Right ventricle myocardium superior (tissue), 1 donor: ENCODE measurements at places on chromosomes 2 and 18. TPM values are rescaled to one million over a fixed set of nuclear protein-coding genes. Genes with fewer than 3 reads are reported as not detected.

DNA sequence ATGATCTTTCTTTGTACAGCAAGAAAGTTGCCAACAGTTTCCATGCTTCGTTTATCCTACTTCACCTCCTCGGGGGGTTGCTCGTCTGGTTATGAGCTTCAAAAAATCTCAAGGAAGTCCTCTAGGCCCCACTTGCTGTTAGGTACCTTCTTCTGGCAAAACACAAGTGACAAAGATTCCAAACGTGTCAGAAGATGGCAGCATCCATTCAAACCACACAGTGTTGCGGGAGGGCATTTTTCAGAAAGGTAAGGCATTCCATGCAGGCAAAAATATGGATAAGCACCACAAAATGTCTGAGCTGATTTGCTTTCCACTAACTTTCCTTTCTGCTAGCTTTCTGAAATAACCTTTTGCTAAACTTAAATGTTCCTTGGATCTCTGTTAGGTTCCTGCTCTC lies 13.2 kb upstream of the OR6B3 start:
- no peak for DNase-seq

DNA sequence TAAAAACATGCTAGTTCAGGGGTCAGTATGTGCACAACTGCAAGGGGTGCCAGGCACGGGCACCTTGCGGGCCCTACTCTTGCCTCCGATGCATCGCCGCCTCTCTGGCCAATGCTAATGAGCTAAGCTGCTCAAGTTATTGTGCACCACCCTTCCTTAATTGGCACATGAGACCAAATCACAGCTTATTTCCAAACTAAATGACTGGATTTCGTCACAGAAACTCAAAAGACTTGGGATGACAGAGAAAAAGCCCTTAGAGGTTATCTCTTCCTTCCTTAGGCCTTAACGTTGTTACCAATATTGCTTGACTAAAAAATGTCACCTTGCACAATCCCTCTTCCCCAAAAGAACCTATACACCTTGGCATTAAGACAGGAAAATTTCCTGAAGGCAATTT lies 7.7 kb downstream of the RNF149 start:
- no peak for DNase-seq

DNA sequence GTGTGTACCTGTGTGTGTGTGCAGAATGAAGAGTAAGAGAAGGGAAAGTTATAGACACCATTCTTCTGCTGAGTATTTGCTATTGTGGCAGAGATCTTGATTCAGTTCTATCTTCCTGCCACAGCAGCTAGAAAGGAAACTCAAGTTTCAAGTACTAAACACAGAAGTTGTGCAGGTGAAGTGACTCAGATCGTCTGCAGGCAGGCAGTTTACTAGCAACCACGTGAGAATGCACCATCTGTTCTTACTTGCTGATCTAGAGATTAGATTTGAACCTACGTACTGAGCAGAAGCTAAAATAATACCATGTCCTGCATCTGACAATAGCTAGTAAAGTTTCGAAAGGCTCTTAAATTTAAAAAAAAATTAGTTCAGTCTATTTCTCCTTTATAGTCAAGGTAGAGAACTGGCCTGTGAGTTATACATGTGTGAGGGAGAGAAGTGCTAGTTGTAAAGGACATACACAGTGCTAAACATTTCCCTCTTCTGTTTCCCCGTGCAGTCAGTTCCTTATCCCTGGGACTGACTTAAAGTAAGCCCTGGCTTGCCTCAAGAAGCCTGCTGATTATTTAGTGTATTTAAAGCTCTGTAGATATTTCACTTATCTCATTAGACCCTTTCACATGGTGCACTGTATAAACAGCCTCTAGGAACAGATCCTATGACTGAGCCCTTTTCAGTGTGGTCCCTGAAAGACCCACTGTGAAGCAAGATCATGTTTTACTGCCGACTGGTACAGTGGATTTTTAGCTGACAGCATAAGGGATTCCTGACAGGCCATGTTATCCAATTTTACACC lies 45.0 kb downstream of the SLC38A11 start:
- DNase-seq, result no peak

- no peak for DNase-seq
Measured at GRCh38 chr2:121839584-121839983, 84.1 kb downstream of the TSN start.

- no peak for DNase-seq
Measured at GRCh38 chr2:72833084-72833714, 7.4 kb upstream of the EXOC6B start.

GRCh38 chr2:203949228-203949627 lies 12.7 kb downstream of the ICOS start:
- no peak for DNase-seq

DNA sequence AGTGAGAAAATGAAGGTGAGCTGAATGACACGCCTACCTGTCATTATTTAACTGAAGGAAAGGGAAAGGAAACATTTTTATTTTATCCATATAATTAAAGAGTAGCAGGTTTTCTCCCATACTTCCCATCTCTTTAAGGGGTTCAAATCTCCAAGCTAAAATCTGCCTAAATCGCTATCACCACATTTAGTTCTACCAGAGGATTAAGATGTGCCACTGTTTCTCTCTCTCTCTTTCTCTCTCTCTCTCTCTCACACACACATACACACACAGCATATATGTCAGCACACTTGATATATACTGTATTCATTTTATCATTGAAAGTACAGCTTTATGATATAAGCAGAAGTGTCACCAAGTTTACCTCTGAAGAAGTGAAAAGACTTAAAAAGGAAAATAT lies 3.1 kb downstream of the WIPF1 start:
- no peak for DNase-seq

DNA sequence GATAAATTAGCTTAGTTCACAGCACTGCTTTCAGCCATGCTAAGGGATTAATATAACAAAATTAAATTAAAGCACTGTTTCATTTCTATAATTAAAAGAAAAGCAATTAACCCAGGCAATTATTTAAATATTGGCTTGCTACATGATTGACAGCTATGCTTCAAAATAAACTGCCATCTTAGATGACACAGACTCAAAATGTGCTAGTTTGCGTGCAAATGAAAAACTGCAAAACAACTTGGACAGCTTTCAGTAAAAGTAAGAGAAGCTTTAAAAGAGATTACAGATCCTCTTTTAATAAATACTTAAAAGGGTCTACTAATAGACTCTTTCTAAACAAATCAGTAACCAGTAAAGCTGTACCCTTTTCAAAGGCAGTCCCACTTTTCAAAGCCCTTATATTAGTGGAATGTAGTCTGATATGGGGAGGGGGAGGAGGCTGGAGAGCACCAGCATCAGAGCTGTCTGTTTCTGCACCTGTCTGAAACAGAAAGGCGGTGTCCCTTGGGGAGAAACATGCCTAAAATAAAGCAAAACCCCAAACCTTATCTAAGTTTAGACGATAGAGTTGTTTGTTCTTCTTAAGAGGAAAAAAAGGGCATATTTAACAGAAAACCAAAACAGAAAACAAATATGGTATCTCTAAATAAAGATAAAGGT lies 20.8 kb downstream of the EIF2AK3 start:
- no peak for DNase-seq

DNA sequence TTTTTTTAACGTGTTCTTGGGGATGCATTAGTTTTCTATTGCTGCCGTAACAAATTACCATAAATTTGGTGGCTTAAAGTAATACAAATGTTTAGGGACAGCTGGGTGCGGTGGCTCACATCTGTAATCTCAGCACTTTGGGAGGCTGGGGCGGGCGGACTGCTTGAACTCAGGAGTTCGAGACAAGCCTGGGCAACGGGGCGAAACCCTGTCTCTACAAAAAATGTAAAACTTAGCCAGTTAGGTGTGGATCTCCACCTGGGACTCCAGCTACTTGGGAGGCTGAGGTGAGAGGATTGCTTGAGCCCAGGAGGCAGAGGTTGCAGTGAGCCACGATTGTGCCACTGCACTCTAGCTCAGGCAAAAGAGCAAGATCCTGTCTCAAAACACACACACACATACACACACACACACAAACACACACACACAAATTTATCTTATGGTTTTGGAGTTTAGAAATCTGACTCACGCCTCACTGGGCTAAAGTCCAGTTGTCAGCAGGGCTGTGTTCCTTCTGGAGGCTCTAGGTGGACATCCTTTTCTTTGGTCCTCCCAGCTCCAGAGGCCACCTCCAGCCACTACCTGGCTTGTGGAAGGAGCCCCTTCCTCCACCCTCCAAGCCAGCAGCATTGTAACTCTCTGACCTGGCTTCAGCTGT lies 76.1 kb downstream of the SEPTIN10 start:
- DNase-seq, result no peak

DNA sequence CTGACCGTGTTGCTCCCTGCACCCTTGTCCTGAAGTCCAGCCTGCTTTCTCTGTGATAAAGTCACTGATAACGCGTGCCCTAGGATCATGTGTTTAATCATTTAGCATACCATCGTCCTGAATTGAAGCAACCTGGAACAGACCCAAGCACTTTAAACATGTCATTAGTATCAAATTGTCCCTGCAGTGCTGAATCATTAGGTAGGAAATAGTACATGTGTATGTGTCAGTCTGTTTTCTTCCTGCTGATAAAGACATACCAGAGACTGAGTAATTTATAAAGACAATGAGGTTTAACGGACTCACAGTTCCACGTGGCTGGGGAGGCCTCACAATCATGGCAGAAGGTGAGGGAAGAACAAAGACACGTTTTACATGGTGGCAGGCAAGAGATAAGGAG lies 2.8 kb downstream of the ASB18 start:
- DNase-seq, result no peak

DNA sequence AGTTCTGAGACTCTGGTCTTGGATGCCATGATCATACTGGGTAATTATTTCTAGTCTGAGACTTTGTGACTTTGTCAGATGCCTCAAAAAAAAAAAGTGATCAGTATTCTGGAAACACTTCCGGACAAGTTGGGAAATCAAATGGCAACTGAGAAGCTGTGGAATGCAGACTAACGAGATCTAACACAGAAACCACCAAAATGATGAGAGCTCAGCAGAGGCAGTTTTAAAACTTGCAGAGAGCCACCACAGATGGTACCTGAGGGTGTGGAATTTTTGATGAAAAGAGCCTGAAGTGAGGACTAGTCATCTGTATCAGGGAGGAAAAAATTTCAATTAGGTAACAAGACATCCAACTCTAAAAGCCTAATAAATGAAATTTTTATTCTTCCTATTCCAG lies 5.5 kb upstream of the GPR75 start:
- DNase-seq, result no peak

DNA sequence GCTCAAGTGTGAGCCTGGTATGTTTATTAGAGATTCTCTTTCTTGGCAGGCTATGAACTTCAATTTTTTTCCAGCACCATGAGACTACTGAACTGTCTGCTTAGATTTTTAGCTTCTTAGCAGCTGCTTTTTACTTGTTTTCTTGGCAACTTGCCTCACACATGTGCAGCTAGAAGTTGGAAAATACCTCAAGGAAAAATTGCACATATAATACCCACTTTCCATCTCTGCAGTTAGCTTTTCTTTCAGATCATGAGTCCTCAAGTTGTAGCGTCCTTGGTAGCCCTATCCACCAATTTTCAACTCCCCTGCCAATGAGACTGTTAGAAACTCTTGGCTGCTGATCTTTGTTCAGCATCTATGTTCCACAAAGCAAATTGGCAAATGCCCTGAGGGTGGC lies 302.1 kb downstream of the HRH4 start:
- DNase-seq, result no peak

- DNase-seq, result no peak
Measured at GRCh38 chr2:139177041-139177440, 396.9 kb upstream of the NXPH2 start.

DNA sequence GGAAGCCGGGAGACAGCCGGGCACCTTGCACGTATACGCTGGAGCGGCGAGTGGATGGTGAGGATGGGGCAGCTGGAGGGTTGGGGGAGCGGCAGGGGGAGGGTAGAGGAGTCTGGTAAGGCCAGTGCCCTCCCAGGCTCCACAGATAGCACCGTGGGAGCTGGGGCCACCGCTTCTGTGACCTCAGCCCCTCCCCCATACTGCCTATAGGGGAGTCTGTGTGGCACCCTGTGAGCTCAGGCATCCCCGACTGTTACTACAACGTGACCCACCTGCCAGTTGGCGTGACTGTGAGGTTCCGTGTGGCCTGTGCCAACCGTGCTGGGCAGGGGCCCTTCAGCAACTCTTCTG lies 9.9 kb upstream of the GMPPA start:
- DNase-seq, result no peak

DNA sequence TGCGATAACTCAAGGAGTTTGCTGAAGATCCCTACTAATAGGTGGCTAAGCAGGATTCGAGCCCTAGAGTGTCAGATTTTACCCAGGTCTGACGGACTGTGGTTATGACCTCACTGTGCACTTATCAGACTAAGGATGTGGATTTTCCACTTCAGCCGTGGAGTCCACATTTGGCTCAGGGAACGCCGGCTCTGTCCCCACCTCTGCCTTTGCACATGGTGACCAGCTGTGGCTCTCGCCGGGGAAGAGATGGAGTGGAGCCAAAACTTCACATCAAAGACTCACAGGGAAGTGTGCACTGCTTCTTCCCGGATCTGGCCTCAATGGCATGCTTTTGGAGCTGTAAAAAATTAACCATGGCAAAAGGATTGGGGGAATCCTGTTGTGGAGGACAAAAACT lies 249.3 kb upstream of the APCDD1 start:
- DNase-seq, result peak; percentile 49

SERPINB11 gene
- total RNA-seq, result not detected

ACTG2 gene
- 1.7 TPM for total RNA-seq
